Stimulated activated CD8-positive, alpha-beta memory T cell treated with anti-CD3 and anti-CD28 coated beads, Interleukin-4, amount 100 ng/mL, for 1 hour (primary cell): ENCODE measurements at places on chromosomes 1 and 21.

DNA sequence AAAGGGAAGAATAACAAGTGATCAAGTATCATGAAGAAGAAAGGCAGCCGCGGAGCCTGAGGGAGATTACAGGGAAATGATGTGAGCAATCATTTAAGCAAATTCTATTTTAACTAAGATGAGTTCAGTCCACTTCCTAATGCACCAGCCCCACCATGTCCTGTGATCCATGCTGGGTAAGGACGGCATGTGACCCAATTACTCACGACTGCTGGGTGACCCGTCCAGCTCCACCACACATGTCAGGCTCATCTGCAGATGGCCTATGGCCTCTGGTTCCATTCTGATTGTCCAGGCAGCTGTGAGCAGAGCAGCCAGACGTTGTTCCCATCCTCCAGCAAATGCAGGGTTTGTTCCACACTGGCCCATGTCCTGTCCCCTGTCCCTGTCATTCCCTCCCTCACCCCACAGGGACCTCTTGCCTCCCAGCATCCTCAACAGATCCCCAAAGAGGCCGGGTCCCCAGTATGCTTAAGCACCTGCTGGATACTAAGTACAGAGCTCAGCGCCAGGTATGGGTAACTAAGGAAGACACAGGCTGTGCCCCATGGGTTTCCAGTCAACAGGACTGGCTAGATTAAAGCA, 87.9 kb downstream of the MATN1 start:
- no peak for DNase-seq

GRCh38 chr1:83905315-83905907, 93.5 kb downstream of the TTLL7 start:
- no peak for DNase-seq

DNA sequence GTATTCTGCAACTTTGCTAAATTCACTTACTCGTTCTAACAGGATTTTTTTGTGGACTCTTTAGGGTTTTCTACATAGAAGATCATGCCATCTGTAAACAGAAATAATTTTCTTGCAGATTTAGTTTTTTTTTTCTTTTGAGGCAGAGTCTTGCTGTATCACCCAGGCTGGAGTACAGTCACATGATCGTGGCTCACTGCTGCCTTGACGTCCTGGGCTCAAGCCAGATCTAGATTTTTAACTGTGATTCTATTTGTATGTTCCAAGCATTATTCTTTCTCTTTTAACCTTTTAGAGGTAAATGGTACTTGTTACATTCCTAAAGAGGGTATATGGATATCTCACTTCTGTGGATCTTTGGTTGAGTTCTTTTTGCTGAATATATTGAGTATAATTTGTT, 18.6 kb downstream of the FABP3 start:
- no peak for DNase-seq

- no peak for DNase-seq
These were observed 4.4 kb upstream of the C2CD2 start for GRCh38 chr21:41957991-41958766.

GRCh38 chr1:173509797-173510196, 32.7 kb downstream of the PRDX6 start:
- no peak for DNase-seq

- DNase-seq, result no peak
These were observed 4.2 kb downstream of the ADSS2 start for GRCh38 chr1:244447552-244447951.

GRCh38 chr1:35454616-35455015, 102.6 kb downstream of the KIAA0319L start:
- no peak for DNase-seq
